NCI-H526 (cell line): ENCODE measurements at places on chromosomes 2 and 18.

GRCh38 chr2:122539311-122539710, 783.9 kb downstream of the TSN start:
- no peak for DNase-seq

- DNase-seq: no peak
These were observed 114.2 kb upstream of the KLHL29 start for GRCh38 chr2:23270810-23271209.

DNA sequence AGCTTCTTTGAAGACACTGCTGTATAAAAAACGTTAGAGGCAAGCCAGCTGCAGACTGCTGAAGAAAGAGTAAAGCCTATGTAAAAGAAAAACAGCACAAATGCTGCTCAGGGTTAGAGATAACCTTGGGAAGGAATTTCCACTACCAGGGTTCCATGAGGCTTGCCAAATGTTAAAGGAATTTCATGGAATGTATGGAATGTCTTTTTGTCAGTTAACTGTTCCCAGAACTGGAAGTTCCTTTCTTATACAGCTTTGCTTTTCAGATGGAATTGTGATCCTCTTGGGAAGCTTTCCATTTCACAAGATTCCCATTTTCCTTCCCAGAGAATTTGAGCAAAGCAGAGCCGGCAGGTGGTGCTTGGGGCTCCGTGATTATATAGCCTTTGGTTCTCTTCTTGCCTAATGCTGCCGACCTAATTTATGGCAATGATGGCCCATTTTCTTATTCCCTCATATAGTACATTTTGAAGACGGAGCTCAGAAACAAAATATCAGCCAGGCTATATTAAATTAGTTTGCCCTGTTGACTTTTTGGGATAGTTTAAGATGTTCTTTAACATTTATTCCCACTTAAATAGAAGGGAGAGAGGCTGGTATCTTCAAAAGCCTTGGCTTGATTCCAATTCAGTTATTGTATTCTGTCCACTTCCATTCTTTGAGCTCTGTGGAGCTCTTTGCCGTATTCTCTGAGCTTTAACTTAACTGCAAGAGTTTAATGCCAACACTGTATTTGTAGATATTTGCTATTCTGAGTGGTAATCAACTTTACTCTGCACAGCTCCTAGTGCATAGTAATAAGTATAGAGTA, 162.3 kb downstream of the PHLPP1 start:
- DNase-seq: no peak

GRCh38 chr2:100352521-100352920, 30.2 kb upstream of the LONRF2 start:
- no peak for DNase-seq

GRCh38 chr2:142952793-142953494, 75.5 kb downstream of the KYNU start:
- peak; percentile 67 for DNase-seq

DNA sequence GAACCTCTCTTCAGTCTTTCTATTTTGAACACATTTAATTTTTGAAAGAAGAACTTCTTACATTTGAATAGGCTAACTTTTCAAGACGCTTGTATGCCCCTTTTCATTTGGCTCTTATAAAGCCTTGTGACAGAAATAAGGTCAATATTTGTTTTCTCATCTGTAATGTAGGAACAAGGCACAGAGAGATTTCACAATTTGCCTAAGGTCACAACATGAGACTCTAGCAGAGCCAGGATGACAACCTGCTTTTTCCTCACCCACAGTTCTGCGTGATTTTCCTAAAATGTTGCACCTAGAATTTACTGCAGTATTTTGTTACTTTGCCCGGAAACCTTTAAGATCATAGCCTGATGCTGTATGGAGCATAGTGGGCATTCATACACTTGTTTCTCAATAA, 67.4 kb downstream of the TXNL1 start:
- DNase-seq: no peak

- no peak for DNase-seq
These were observed 25.7 kb upstream of the ZNF532 start for GRCh38 chr18:58838946-58839345.

DNA sequence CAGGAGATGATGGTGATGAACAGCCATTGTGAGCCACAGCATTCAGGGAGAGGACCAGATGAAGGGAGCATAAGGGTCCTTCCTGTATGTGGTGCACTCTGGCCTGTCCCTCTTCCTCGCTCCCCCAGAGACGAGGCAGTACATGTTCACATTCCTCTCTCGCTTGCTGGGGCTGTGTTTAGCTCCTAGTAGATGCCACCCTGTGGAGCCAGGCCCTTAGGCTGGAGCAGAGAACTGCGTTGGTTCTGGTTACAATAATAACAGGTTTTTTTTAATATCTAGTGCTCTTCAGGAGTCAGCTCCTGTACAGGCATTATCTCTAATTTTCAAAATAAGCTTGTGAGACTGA, 171.1 kb upstream of the MYT1L start:
- no peak for DNase-seq

DNA sequence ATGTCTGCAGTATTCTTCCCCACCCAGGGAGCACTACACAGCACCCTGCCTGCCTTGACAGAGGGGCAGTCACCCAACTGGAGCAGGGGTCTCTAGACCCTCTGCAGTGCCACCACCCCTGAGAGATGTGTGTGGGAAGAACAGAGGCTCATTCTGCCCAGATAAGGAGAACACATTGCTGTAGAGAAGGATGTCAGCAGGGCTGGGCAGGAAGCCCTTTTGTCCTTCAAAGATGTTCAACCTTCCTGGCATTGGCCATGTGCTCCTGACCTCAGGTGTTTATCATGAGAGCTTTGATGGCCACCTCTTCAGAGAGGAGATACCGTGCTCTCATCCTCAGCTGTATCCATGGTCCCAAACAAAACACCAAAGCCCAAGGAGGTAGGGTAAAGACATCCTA, 4.6 kb upstream of the TEX51 start:
- DNase-seq: no peak

DNA sequence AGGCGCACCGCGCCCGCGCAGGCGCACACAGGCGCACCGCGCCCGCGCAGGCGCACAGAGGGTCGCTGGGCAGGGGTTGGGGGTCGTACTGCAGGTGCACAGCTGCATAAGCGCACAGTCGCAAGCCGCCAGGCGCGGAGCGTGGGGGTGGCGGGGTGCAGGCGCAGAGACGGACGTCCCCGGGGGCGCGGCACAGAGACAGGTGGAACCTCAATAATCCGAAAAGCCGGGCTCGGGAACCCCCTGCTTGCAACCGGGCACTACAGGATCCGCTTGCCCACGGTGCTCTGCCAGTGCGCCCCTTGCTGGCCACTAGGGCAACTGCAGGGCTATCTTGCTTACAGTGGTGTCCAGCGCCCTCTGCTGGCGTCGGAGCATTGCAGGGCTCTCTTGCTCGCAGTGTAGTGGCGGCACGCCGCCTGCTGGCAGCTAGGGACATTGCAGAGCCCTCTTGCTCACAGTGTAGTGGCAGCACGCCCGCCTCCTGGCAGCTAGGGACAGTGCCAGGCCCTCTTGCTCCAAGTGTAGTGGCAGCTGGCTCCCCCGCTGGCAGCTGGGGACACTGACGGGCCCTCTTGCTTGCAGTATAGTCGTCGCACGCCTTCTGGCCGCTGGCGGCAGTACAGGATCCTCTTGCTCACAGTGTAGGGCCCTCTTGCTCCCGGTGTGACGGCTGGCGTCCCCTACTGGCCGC, 34.9 kb downstream of the FAM110C start:
- DNase-seq: no peak

GRCh38 chr18:64717026-64717425, 568.1 kb upstream of the LINC00305 start:
- no peak for DNase-seq

DNA sequence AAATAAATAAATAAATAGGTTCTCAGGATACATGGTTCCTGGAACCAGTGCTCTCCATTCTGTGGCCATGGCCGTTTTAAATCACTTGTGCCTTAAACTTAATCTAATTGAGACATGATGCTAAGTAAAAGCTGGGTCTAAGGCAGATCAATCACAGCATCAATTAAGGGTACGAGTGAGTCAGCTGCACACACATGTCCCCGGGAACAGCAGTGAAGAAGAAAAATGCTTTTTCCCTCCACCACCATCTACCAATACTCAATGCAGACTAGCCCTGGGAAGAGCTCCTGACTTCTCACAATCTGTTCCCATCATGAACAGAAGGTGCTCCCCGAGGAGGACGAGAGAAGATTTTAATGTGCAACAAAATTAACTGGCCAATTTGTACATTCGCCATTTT, 6.8 kb upstream of the CHMP1B start:
- no peak for DNase-seq

DNA sequence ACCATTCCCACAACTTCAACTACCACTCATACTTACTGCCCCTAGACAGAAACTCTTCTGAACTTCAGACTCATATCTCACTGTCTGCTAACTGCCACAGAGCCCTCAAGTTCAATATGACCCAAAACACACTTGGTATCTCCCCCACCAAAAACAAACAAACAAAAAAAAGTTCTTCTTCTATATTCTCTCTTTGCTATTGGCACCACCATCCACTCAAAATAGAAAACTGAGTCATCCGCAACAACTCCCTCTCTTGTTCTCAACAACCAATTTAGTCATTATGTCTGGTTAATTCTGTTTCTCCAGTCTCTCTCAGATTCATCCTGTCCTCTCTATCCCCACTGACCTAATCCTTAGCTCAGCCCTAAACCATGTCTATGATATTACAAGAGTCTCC, 7.2 kb upstream of the DCTN1 start:
- no peak for DNase-seq

- no peak for DNase-seq
These were observed 14.2 kb upstream of the CXCR4 start for GRCh38 chr2:136131961-136132824.

DNA sequence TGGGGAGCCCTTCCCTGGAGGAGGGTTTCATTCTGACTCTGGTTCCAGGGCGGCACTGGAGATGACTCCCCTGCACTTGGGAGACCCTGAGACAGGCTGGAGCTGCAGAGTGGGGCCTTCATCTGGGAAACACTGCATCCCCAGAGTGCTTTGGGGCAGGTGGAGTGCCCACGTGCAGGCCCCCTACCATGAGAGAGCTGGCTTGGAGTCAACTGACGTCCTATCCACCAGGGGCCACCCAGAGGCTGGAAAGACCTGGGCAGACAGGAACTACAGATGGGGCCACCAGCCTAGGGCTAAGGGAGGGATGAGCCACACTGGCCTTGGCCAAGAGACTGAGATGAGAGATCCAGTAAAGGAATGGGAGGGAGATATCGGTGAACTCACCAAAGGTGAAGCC, 153.8 kb downstream of the ASB1 start:
- no peak for DNase-seq

DNA sequence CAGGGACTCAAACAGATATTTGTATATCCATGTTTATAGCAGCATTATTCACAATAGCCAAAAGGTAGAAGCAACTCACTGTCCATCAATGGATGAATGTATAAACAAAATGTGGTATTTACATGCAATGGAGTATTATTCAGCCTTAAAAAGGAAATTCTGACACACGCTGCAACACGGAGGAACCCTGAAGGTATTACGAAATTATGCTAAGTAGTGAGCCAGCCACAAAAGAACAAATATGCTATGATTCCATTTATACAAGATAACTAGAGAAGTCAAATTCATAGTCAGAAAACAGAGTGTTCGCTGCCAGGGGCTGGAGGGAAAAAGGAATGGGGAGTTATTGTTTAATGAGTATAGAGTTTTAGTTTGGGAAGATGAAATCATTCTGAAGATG, 61.0 kb upstream of the CDKL4 start:
- DNase-seq: no peak

GRCh38 chr2:238652053-238652770, 195.7 kb upstream of the TWIST2 start:
- no peak for DNase-seq

DNA sequence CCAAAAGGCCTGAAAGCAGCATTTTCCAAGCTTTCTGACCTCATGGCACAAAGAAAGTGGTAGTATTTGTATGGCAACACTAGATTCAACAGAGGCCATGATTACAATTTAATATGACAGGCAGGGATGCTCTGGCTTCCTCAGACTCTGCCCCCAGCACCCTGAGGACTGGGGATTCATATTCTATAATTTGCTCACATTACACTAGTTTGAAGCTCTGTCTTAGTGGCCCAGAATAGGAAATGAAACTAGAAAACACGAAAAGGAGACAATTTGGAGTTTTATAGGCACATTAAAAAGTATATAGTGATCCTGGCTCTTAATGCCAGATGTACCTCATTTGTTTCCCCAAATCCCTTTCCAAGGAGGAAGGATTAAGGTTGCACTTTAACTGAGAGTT, 173.0 kb upstream of the STK17B start:
- DNase-seq: no peak

GRCh38 chr2:37560241-37560848, 111.1 kb downstream of the CDC42EP3 start:
- no peak for DNase-seq

GRCh38 chr2:144603334-144603733, 83.4 kb upstream of the ZEB2 start:
- no peak for DNase-seq

- no peak for DNase-seq
These were observed 559.3 kb upstream of the PIK3C3 start for GRCh38 chr18:41395695-41396094.

GRCh38 chr2:97646977-97647376, 1.1 kb downstream of the COX5B start:
- no peak for DNase-seq

DNA sequence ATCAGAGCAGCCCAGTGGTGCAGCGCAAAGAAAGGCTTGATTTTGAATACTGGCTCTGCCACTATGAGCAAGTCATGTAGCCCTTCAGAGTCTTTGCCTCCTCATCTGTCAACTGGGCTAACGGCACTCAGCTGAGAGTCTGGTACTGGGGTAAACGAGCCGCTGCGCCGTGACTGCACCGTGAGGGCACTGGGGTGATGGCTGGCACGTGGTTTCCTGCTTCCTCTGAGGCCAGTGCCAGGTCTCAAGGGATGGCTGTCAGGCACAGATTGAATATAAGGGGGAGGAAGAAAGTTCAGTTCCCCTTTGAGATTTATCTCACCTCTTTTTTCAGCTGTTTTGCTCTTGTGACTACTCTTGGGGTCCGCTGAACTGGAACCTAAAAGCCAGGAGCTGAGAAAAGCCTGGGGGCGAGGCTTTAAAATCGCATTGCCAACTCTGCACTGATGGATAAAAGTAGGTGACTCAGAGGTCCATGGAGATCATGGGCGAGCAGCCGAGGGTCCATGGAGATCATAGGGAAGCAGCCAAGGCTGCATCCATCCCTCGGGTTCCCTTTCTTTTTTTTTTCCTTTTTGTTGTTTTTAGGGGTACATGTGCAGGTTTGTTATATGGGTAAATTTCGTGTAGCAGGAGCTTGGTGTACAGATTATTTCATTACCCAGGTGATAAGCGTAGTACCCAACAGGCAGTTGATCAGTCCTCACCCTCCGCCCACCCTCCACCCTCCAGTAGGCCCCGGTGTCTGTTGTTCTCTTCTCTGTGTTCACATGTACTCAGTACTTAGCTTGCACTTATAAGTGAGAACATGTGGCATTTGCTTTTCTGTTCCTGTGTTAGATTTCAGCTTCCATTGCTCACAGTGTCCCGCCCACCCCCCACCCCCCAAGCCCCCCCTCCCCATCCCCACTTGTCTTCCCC, 114.3 kb downstream of the SPP2 start:
- DNase-seq: no peak

DNA sequence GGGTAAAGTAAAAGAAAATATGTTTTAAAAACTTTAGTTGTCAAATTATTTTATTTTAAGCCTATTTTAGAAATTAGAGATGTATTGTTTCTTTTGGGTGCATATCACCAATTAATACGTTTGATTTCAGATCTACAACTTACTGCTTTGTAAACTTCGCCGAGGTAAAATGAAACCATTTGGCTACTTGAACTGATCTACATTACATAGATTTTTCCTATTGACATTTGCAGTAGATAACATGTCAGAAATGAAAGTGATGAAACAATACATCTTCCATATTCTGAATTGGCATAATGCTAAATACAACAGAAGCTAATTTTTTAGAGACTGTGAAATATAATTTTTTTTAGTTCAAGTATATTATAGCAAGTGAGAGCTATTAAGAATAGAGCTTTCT, 39.5 kb downstream of the GLS start:
- DNase-seq: no peak
